Stimulated activated CD4-positive, alpha-beta T cell treated with anti-CD3 and anti-CD28 coated beads, TNF-alpha, amount 100 ng/mL, for 24 hours (primary cell): ENCODE measurements at places on chromosomes 2 and 18.

- no peak for DNase-seq
Measured at GRCh38 chr18:75221897-75222296, 11.3 kb downstream of the TSHZ1 start.

DNA sequence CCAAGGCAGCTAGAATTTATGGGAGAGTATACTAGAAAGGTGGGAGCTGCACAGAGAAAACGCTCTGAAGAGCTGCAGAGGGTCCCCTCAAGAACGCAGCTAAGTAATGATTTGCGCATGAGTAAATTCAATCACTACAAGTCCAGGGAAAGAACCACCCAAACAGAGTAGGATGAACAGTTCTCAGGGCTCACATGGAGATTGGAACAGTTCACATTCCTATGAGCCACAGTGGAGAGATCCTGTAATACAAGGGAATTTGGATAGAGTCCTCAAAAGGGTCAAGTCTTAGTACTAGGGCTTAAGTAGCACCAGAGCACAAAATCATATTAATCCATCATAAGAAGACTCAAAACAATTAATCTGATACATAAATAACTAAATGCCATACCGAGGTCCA is 12.7 kb downstream of the OLA1 start:
- DNase-seq = no peak

- DNase-seq = no peak
Measured at GRCh38 chr18:33277431-33277830, 163.1 kb downstream of the CCDC178 start.

GRCh38 chr2:85763831-85764230 is 10.0 kb downstream of the ATOH8 start:
- no peak for DNase-seq

DNA sequence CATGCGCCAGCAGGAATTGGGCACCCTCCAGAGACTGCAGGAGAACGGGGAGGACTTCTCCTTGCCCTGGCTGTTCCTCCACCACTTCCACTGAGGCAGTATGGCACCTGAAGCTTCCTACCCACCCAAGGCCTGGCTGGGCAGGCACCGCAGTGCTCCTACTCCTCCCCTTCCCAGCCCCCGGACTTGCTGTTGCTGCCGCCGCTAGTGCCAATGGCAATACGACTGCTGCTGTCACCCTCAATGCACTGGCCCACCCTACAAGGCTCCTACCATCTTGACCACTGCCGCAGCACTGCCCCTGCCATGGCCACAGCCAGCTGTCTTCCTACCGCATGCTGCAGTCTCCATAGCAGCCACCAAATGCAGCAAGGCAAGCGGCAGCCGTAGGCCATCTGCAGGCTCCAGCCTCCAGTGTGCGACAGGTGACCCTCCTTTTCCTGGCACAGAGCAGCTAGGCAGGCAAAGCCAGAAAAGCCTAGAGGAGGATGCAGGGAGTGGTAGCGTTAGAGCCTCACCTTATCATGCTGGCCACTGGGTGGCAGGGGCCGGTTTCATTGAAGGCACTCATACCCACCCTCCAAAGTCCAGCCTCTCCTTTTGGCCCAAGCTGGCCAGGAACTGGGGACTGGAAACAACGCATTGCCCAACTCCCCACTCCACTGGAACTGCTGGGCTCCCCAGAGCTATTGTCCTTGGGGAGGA is 47.4 kb upstream of the ANKRD62 start:
- DNase-seq = no peak

- no peak for DNase-seq
Measured at GRCh38 chr2:177072090-177072489, 140.5 kb upstream of the HNRNPA3 start.
